Panc1 (cell line): ENCODE measurements at places on chromosomes 2 and 18.

GRCh38 chr2:218357236-218358177 is 850 bp downstream of the CATIP start:
- DNase-seq = no peak

DNA sequence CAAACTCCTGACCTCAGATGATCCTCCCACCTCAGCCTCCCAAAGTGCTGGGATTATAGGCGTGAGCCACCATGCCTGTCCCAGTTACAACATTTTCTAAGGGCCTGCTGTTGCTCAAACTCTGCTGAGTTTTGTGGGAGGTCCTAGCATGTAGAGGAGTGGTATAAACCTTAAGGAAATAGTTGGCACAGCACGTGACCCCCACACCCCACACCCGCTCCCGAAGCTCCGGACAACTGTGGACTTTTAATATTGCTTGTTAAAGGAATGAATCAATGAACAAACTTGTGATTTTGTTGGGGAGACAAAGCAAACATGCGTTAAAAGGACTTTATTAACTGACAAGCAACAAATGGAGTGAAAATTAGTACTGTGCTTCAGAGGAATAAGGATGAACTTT is 137.8 kb upstream of the GATA6 start:
- no peak for DNase-seq

DNA sequence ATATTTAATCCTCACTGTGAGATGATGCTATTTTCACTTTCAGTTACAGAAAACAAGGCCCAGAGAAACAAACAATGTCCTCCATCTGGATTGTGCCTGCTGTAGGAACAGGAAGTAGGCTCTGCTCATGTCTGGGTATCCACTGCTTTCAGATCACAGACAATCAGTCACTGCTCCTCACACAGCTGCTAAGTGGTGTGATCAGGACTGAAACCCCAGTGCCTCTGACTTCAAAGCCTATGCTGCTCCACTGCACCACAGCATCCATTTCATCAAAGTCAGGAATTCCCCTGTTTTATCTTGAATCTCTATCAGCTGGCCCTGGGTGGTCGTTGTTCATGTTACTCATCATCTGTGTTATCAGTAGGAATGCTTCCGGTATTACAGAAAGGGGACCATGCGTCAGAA is 303.8 kb upstream of the TRIB2 start:
- no peak for DNase-seq

- DNase-seq = no peak
These were observed 192.1 kb downstream of the SP3 start for GRCh38 chr2:173773076-173773475.

DNA sequence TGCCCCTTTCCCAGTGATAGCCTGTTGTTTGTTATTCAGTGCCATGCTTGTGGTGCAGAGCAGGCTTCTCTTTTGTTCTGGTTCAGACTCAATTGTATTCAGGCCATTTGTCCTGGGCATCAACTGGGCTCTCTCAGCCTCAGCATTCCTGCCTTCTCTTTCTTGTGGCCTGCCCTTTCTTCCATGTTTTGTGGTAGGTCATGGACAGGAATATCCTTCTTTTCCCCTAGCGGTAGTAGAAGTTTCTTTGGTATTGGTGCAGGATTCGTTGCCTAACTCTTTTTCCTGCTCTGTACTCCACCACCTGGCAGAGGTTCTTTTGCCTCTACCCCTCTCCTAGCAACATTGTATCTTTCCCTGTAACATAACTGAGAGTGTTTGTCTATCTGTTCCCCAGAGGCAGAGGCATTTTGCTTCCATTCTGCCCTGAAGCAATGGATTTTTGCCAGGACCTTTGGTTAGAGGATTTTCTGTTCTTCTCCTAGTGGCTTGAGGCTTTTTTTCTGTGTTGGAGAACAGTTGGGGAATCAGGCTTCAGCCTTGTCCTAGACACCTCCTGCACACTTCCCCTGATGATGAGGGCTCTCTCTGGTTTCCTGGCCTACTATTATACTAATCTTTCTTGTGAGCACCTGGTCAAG is 68.5 kb downstream of the NCOA1 start:
- no peak for DNase-seq

GRCh38 chr2:58056192-58056916 is 9.7 kb downstream of the VRK2 start:
- no peak for DNase-seq

DNA sequence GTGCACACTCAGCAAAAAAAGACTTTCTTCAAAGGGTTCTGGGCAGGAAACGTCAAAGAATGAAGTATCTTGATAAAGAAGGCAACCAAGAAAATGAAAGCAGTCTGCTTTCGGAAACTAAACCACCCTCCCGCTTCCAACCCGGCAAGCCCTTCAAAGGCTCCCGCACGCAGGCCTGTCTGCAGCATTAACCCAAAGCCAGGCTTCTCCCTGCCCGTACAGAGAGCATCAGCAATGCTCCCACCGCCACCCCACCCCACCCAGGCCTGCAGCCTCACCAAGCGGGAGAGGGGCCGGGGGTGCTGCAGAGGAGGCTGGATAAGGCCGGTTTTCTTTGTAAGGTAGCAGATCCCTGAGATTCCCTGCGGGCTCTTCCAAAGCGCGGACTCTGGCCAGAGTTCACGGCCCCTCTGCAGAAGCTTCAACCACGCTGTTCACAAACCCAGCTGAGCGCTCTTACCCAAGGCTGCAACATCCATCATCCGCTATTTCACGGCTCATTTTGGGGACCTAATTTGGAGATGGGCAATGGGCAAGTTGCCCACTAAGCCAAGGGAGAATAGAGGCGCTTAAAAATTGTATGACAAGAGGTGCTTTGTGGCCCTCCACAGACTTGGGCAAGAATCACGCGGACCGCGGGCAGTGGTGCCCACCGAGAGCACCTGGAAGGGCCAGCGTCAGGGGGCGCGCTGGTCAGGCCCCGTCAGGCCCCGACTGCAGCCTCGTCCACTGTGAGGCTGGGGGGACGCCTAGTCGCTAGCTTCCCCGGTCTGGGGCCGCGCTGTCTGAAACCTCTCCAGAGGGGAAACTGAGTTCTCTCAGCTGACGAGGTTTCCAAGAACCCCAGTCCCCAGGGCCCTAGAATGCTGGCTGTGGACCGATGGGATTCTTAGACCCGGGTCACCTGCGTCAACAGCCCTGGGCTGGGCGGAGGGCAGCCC is 225.4 kb upstream of the ID2 start:
- no peak for DNase-seq
